Left lung (tissue), 14 donors: ENCODE measurements at places on chromosomes 13 and 19.

DNA sequence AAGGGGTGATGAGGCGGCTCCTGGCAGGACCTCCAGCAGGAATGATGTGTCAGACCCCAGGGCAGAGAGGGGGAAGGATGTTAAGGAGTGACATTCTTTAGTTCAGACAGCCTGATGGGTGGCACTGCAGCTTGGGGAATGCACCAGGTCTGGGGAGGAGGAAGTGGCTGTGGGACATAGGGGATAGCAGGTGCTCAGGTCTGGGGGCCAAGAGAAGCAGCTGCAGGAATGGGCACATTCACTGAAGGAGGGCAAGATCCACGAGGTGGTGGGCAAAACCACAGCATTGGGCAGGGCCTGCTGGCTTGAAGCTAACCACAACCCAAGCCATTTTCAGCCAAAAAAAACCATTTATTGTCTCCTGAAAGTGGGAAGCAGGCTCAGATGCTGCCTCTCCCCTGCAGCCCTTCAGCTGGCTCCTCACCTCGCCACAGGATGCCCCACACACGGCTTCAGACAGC, 26.5 kb downstream of the COMP start:
- H3K36me3 ChIP-seq = no peaks in the 10 kb centered on the region
- peaks cover 14% of the 10 kb centered on the region for H3K4me1 ChIP-seq
- no peaks in the 10 kb centered on the region for H3K27me3 ChIP-seq
- no peak overlapping the region for H3K27ac ChIP-seq

- peaks cover 11% of the 10 kb centered on the region for H3K4me1 ChIP-seq
- H3K27me3 ChIP-seq = no peaks in the 10 kb centered on the region
- peak overlapping the region; percentile 98 for H3K27ac ChIP-seq
- H3K4me3 ChIP-seq = peak overlapping the region; percentile 92
- DNase-seq = no peak
Measured at GRCh38 chr19:52190487-52191293, 838 bp downstream of the PPP2R1A start.

- DNase-seq = no peak
- H3K36me3 ChIP-seq = no peaks in the 10 kb centered on the region
- H3K4me3 ChIP-seq = no peak overlapping the region
- no peak overlapping the region for H3K27ac ChIP-seq
- peaks cover 57% of the 10 kb centered on the region for H3K27me3 ChIP-seq
Measured at GRCh38 chr19:6608940-6609339, 18.0 kb upstream of the CD70 start.

DNA sequence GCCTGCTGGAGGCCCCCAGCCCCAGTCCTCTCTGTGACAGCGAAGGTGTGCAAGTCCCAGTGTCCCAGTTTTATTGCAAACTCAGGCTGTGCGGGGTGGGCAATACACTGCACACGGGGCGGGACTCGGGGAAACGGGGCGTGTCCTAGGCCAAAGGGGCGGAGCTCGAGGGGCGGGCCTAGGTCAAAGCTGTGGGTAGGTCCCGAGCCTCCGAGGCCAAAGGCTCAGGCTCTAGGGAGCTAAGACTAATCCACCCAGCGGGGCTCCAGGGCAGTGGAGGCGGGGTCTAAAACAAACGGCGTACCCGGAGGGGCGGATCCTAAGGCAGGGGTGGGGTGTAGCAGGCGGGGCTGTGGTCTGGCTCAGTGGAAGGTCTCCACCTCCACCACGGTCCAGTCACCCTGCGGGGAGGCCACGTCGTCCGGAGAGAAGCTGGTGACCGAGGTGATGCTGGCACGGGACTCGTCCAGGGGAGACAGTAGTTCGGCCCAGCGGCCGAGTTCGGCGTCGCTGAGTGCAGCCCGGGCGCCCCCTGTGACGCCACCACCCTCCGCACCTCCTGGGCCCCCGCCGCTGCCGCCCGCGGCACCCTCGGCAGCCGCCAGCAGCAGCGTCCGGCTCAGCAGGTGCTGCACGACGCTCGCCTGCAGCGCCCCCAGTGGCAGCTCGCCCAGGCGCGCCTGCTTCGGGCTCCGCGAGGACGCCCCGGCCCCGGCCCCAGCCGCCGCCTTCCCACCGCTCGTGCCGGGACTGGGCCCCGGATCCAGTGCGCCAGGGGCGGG, 5.3 kb downstream of the PRR36 start:
- H3K27ac ChIP-seq = peak overlapping the region; percentile 36
- H3K4me1 ChIP-seq = peaks cover 42% of the 10 kb centered on the region
- peaks cover 79% of the 10 kb centered on the region for H3K27me3 ChIP-seq
- peak overlapping the region; percentile 32 for H3K4me3 ChIP-seq
- H3K36me3 ChIP-seq = no peaks in the 10 kb centered on the region

- H3K36me3 ChIP-seq = no peaks in the 10 kb centered on the region
- H3K27me3 ChIP-seq = no peaks in the 10 kb centered on the region
- H3K4me3 ChIP-seq = no peak overlapping the region
- H3K27ac ChIP-seq = no peak overlapping the region
- no peak for DNase-seq
Measured at GRCh38 chr19:35105411-35106290, 10.0 kb upstream of the FXYD3 start.

GRCh38 chr13:112972867-112973576, 4.0 kb downstream of the MCF2L start:
- H3K4me3 ChIP-seq = no peak overlapping the region
- DNase-seq = peak; percentile 49
- no peak overlapping the region for H3K27ac ChIP-seq

DNA sequence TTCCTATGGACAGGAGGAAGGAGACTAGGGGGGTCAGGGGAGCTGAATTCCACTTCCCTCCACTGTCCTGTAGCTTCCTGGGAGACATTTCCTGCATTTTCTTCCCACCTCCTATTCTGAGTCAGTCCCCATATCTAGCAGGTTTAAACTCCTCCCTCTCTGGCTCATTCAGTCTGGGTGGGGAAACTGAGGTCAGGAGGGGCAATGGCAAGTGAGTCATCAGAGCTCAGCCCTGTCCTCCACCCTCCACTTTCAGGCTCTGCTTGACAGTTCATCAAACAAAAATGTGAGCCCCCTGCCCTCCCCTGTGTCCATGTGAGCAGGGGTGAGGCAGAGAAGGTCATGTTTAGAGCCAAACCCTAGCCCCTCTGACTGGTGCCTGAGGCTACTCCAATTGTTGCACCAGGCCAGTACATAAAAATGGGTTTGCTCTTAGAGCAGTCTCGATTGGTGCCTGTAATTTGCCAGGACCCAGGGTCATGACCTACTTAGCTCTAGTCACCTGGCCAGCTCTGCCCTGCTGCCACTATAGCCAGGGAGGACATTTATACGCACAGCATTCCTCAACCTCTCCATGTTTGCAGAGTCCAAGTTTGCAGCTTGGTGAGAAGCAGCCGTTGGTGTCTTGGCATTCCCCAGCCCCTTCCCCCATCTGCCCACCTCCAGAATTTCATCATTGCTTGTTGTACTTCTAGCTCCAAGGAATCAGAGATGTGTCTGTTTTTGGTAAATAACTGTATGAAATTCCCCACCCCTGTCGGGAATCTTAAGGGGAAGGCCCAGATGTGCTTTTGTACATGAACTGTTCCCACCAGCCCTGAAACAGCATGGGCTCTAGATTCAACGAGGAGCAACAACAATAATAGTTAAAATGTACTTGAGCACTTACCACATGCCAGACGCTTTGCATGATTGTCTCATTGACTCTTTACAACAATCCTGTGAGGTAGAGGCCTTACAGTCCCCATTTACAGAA, 20.7 kb downstream of the SAMD4B start:
- H3K27me3 ChIP-seq = no peaks in the 10 kb centered on the region
- H3K36me3 ChIP-seq = no peaks in the 10 kb centered on the region
- DNase-seq = no peak

DNA sequence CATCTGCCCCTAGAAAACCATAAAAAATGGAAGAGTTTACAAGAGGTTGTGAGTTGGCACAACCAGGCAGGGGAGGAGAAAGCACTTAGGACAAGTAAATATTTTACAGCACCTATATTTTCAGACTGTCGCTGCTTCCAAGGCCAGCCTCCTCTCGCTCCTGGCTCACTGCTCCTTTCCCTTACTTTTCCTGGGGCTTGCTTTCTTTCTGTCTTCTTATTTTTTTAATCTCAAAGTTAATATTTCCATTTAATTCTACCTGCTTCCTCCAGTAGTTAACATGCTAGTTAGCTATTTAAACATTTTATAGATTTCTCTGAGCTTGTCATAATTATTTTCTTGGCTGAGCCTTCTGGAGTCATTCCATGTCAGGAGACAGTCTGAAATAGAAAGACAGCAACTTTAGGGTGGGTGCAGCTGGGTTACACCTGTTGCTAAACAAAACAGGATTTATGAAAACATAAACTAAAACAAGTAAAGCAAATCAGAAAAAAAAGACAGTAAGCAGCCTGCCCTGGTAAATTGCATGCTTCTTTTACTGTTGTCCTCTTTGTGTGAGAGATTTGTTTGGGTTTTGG, 330.1 kb downstream of the DLEU7 start:
- H3K4me1 ChIP-seq = peaks cover 26% of the 10 kb centered on the region
- H3K36me3 ChIP-seq = no peaks in the 10 kb centered on the region
- no peak overlapping the region for H3K4me3 ChIP-seq
- peak overlapping the region; percentile 84 for H3K27ac ChIP-seq
- no peaks in the 10 kb centered on the region for H3K27me3 ChIP-seq

GRCh38 chr13:106234636-106235035, 300.8 kb downstream of the EFNB2 start:
- H3K27ac ChIP-seq = no peak overlapping the region
- no peaks in the 10 kb centered on the region for H3K27me3 ChIP-seq
- H3K4me1 ChIP-seq = no peaks in the 10 kb centered on the region
- no peaks in the 10 kb centered on the region for H3K36me3 ChIP-seq

DNA sequence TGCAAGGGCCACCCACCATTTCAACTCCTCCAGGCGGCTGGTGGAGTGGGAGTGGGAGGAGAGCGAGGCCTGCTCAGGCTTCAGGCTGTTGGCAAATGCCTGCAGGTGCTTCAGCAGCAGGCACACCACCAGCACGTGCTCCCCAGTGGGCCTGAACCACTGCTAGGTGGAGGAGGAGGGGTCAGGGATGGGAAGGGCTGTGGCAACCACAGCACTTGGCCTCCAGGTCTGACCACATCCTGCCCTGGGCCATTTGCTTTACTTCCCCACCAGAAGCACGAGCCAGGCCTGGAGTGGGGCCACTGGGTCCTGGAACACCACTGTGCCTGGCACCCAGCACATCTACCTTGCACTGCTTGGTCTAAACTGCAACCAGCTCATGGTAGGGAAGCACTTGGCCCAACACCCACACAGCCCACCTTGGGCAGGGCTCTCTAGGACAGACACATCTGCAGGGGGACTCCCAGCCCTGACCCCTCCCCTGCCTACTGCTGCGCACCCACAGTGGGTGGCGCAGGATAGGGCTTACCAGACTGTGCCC, 26.2 kb downstream of the TUBA3C start:
- H3K27me3 ChIP-seq = no peaks in the 10 kb centered on the region
- H3K36me3 ChIP-seq = no peaks in the 10 kb centered on the region
- DNase-seq = no peak
- no peak overlapping the region for H3K4me3 ChIP-seq

DNA sequence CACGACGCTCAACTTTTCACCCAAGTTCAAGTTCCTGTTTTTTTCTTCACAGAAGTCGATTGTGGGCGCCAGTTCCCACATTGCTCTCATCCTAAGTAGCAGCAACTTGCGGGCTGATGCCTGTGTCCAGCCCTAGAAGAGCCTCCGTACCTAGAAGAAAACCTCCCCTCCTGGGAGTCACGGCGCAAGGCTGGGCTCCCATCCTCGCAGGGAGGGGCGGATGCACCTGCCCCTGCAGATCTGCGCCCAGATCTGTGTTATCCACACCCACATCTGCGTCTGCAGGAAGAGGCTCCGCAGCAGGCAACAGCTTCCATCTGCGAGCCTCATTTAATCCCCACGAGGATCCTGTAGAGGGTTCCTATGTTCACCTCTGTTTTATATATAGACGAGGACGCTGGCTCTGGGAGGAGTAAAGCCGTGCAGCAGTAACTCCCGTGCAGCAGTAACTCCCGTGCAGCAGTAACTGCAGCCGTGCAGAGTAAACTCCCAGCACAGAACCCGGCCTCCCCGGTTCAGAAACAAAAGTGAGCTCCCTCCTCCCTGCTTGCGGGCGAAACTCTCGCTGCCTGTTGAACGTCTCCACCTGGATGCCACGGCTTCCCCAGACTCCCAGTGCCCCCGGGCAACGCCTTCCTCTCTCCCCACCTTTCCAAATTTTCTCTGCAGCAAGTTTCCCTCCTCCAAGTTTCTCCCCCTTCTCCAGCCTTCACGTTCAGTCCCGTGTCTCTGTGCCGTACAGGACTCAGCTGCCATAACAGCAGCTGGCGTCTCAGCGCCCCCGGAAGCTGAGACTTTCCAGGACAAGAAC, 23.5 kb upstream of the LAIR1 start:
- peak overlapping the region; percentile 36 for H3K4me3 ChIP-seq
- H3K27me3 ChIP-seq = peaks cover 77% of the 10 kb centered on the region
- H3K27ac ChIP-seq = peak overlapping the region; percentile 58
- H3K36me3 ChIP-seq = no peaks in the 10 kb centered on the region
- no peak for DNase-seq

- no peak for DNase-seq
- H3K4me1 ChIP-seq = peaks cover 27% of the 10 kb centered on the region
- H3K4me3 ChIP-seq = no peak overlapping the region
- H3K27me3 ChIP-seq = no peaks in the 10 kb centered on the region
Measured at GRCh38 chr13:49098198-49098597, 121.9 kb upstream of the MLNR start.

- no peaks in the 10 kb centered on the region for H3K27me3 ChIP-seq
- H3K36me3 ChIP-seq = peaks cover 61% of the 10 kb centered on the region
- H3K27ac ChIP-seq = no peak overlapping the region
Measured at GRCh38 chr19:1079566-1080111, 12.7 kb downstream of the ARHGAP45 start.

DNA sequence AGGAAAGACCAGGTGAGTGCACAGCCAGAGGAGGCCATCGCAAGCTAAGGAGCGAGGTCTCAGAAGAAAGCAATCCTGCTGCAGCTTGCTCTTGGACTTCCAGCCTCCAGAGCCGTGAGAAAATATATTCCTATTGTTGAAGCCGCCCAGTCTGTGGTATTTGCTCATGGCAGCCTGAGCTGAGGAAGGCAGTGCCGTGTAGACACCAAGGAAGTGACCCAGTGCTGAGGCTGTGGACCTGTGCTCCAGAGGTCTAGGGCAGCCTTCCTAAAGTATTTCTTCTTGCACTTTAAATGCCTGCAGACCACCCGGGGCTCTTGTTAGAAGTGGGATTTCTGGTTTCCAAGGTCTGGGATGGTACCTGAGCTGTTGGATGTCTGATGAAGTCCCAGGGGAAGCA, 158.5 kb upstream of the KL start:
- no peak overlapping the region for H3K27ac ChIP-seq
- H3K36me3 ChIP-seq = no peaks in the 10 kb centered on the region
- no peak overlapping the region for H3K4me3 ChIP-seq
- no peaks in the 10 kb centered on the region for H3K4me1 ChIP-seq
- H3K27me3 ChIP-seq = no peaks in the 10 kb centered on the region
- no peak for DNase-seq

DNA sequence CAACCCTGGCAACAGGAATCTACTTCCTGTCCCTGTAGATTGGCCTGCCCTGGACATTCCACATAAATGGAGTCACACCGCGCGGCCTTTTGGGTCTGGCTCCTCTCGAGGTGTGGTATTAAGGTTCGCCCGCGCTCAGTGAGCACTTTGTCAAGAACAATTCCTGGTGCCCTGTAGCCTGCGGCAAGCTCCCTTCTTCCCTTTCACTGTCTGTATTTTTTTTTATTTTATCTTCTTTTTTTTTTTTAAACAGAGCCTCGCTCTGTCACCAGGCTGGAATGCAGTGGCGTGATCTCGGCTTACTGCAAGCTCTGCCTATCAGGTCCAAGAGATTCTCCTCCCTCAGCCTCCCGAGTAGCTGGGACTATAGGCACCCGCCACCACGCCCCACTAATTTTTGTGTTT, 28.3 kb downstream of the PEX11G start:
- no peaks in the 10 kb centered on the region for H3K27me3 ChIP-seq
- DNase-seq = no peak
- H3K4me1 ChIP-seq = no peaks in the 10 kb centered on the region
- H3K36me3 ChIP-seq = no peaks in the 10 kb centered on the region
- no peak overlapping the region for H3K4me3 ChIP-seq

GRCh38 chr19:57075801-57076492, 43.8 kb upstream of the USP29 start:
- H3K36me3 ChIP-seq = no peaks in the 10 kb centered on the region
- H3K4me3 ChIP-seq = no peak overlapping the region
- peaks cover 17% of the 10 kb centered on the region for H3K27me3 ChIP-seq
